ENCODE measurements at places on chromosomes 16 and 17. TPM values are rescaled to one million over a fixed set of nuclear protein-coding genes. Genes with fewer than 3 reads are reported as not detected.

Gene DYNC1LI2
- 118 TPM for total RNA-seq

Gene PPM1D
- 16.2 TPM for total RNA-seq

Gene CLEC16A
- 8.0 TPM for total RNA-seq

Gene ENPP7
- not detected for total RNA-seq

Gene TOP3A
- 31.8 TPM for total RNA-seq

Gene ULK2
- total RNA-seq, result 6.5 TPM

Gene MLKL
- total RNA-seq, result 7.9 TPM

Gene GRIN2A
- total RNA-seq, result 0.32 TPM

Gene SPAG9
- 109 TPM for total RNA-seq

Gene HYDIN
- total RNA-seq, result 0.50 TPM
